ENCODE measurements at places on chromosomes 16 and 17.

DNA sequence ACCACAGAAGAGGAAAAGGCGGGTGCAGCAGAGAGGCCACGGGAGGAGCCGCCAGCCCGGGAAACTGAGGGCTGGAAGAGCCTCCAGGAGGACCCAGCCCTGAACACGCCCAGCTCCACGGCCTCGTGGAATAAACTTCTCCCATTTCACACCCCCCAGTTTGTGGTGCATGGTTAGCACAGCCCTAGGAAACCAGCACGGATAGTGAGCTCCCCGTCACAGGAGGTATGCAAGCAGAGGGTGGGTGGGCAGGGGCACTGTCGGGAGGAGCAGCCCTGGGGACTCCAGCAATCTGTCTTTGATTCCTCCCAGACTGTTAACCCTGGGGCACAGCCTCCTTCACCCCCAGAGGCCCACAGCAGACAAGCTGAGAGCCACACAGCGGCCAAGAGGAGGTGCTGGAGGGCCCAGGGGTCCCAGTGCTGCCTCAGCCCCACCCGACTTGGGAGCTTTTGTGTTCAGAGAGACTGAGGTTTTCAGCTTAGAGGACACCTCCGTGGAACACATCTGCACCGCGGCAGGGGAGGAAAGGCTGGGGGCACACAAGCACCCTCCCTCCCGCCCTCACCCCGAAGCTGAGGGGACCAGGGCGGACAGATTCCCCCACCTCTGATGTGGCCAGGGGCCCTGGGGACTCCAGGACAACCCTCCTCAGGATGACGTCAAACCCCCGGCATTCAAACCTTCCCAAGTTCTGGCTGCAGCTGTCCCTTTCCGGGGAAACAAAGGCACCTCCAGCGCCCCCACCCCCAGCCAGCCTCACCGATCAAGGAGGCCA lies 1.7 kb upstream of the IL17C start:
- no peak for DNase-seq

GRCh38 chr17:19237389-19238166 lies 412 bp downstream of the EPN2 start:
- peak; percentile 74 for DNase-seq

DNA sequence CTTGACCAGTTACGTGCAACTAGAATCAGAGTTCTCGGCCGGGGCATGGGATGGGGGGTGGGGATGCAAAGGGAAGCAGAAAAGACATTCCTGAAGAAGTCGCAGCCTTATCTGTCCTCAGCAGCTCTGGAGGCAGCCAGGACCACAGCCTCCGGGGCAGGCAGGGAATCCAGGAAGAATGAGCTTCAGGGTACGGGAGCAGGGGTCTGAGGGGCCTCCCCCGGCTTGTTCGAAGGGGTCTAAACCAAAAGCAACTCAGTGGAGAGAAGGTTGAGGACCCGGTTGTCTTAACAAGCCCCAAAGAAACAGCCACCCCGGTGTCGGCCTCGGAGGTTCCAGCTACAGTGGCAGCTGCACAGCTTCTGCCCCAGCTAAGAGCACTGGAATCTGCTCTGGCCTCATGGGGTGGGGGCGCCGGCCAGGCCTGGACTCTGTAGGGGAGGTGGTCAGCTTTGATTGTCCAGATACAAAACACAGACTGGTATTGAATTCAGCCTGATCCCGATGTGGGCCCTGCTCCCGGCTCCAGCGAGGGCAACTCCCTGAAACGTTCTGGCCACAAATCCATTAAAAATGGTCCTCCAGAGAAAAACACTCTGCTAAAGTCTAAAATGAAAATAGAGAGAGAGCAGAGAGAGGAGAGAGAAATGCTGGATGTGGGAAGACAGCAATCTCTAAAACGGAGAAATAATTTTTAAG lies 7.7 kb downstream of the HOXB4 start:
- DNase-seq: no peak

- no peak for DNase-seq
Observed at GRCh38 chr16:3640207-3640606, 14.3 kb upstream of the DNASE1 start.

DNA sequence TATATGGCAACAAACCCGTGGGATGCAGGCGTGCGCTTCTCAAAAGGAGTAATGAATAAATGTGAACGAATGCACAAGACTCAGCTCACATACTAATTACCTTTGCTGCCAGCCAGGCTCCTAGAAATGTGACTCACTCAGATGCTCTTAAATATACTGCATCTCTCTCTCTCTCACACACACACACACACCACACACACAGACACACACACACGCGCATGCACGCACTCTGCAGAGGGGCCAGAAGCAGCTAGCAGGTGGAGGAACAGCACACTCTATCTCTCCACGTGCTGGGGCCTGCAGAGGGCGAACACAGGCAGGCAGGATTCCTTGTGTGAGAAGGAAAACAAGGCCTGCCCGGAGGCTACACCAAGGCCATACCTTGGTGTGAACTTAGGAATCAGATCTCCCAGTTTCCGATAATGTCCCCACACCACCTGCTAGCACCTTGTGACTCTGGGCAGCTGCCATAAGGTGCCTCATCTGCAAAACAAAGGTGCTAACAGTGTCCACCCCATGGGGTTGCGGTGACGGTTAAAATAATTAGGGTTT lies 5.3 kb downstream of the GPRC5B start:
- DNase-seq: no peak

DNA sequence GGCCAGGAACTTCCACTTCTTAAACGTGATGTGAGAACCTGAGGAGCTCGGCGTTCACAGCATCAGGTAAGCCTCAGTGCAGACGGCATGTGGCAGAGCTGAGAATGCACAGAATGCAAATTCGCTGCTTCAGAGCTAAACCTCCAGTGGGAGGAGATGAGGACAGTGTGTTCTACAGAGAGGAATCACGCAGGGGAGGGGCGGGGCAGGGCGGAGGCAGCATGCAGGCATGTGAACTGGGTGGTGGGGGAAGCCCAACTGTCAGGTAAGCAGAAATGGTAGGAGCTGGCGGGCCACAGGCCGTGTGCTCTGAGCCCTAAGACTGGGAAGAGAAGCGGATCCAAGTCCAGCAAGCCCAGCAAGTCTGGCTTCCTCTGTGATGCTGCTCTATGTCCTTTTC lies 94.7 kb downstream of the ZNF778 start:
- no peak for DNase-seq

GRCh38 chr16:68718590-68718989 lies 18.5 kb upstream of the CDH1 start:
- DNase-seq: no peak
